ENCODE measurements at places on chromosomes 1 and 21. TPM values are rescaled to one million over a fixed set of nuclear protein-coding genes. Genes with fewer than 3 reads are reported as not detected.

Gene NCMAP
- not detected for total RNA-seq

Gene LCA5L
- 2.0 TPM for total RNA-seq

Gene EXTL1
- 39.9 TPM for total RNA-seq

Gene TAS1R1
- total RNA-seq = not detected

Gene AK4
- 133 TPM for total RNA-seq

Gene CACNA1E
- total RNA-seq = 0.07 TPM

Gene RPRD2
- total RNA-seq = 25.2 TPM

Gene LCE3E
- not detected for total RNA-seq

Gene S100A12
- total RNA-seq = not detected

Gene PPFIA4
- 11.0 TPM for total RNA-seq

Gene NTNG1
- total RNA-seq = 8.1 TPM

Gene RHD
- total RNA-seq = not detected

Gene OR14K1
- not detected for total RNA-seq

Gene S100A9
- 1.8 TPM for total RNA-seq

Gene CCT3
- 343 TPM for total RNA-seq

Gene FAM78B
- total RNA-seq = 0.67 TPM

Gene LCE3D
- not detected for total RNA-seq

Gene TM2D1
- total RNA-seq = 33.3 TPM

Gene SELE
- total RNA-seq = not detected

Gene KPRP
- total RNA-seq = not detected

Gene ANGPTL7
- 0.70 TPM for total RNA-seq

Data from astrocyte (in vitro differentiated cells and primary cell).